Activated CD4-positive, alpha-beta T cell treated with anti-CD3 and anti-CD28 coated beads for 4 hours (primary cell): ENCODE measurements at places on chromosomes 1 and 21.

GRCh38 chr1:157286646-157287420 lies 148.6 kb upstream of the ETV3 start:
- DNase-seq = no peak

DNA sequence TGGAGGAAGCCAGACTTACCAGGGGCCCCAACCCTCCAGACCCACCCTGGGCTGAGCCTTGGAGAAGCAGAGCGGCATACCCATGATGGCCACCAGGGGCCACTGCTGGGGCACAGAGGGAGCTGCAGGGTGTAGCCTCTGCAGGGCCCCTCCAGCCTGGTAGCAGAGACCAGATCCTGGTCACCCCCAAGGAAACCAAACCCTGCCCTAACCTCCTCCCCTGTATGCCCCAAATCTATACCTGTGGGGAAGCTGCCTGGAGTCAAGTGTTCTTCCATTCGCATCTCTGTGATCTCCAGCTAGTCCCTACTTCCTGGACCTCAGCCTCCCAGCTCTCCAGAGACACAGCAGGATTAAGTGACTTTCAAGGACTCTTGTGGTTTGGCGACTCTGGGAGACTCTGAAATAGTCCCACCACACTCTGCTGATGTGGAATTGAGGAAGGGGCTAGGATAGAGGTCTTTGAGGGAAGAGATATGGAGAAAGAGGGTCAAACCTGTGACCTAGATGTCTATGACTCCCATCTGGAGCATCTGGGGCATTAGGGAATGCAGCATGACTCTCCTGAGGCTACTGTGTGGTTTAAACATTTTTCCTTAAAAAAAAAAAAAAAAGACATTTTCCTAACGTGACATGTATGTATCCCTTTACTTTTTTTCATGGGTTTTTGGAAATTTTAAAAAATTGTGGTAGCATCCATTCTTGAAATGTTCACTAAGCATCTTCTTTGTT lies 119.2 kb upstream of the IPO9 start:
- DNase-seq = peak; percentile 42

DNA sequence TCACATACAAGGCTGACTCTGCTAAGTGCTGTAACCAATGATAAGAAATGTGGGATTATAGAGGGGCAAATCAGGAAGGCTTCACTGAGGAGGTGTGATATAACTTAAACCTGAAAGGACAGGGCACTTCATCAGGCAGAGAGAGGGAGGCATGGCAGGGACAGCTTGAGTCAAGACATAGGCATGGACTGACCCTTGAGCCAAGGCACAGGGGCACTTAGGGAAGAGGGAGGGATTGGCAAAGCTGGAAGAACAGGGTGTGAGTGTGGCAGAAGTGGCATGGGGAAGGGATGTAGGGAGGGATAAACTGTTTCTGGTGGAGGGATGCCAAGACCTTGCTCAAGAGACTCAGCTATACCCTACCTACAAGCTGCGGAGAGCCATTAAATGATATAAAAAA lies 81.3 kb downstream of the PLXNA2 start:
- no peak for DNase-seq

GRCh38 chr1:70874818-70875217 lies 172.8 kb downstream of the PTGER3 start:
- no peak for DNase-seq

DNA sequence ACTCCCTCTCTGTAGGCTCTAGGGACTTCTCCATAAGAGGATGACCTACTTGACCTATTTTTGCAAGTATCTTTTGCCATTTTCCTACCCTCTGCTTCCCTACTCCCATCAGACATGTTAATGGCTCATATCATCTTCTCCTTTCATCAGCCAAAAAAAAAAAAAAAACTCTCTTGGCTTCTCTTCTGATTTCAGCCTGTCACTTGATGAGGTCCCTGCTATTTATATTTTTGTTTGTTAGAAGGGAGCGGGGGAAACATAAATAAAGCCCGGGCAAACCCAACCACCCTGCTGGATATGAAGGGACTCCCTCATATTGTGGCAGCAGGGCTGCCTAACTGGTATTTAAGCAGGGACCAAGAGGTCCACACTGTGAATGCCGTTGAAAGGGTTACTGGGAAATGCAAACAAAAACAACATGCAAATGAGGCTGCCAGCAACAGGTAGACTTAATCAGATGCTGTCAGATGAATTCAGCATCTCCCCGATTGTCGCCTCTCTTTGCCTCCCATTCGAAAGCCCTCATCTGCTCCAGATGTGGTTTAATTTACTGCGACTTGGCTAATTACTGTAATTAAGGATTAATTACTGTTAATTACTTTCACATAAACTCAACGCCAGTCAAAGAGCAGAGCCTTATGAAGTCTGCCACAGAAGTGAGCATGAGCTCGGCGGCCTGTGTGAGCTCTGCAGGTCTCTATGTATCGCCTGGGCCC lies 172.3 kb downstream of the PBX1 start:
- DNase-seq = no peak

DNA sequence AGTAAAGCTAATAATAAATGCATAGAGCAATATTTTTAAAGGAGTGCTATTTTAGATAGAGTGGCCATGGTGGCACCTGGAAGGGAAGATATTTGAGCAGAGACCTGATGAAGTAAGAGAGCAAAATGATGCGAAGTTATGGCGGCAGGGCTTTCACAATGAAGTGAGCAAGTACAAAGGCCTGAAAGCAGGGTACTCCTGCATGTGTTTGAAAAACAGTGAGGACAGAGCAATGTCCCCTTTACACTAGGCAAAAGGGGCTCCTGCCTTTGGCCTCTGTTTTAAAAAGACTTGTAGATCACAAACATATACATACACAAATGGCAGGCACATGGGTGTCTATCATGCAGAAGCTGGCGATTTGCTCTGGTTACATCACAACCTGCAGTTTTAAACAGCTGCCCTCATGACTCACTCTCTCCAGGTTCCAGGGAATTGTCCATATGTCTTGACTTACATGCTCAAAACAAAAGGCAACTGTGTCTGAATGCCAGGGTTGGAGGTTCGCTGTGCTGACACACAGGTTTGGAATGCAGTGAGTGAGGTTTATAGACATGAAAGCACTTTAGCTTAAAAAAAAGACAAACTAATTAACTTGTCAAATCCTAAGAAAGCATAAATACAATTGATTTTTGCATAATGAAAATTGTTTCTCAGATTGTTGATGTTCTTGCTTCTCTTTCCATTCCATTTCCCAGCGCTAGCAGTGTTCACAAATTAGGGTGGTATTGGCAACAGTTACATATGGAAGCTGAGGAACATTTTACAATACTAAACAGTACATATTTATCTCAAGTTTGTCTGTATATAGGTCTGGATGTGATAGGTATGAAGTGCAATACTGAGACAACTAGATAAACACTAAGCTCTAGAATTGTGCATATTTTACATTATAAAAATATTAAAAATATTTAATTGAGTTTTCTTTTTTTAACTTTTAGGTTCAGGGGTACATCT lies 313.9 kb downstream of the BARHL2 start:
- DNase-seq = no peak

GRCh38 chr1:109639063-109639840 lies 16.6 kb upstream of the GSTM4 start:
- no peak for DNase-seq

DNA sequence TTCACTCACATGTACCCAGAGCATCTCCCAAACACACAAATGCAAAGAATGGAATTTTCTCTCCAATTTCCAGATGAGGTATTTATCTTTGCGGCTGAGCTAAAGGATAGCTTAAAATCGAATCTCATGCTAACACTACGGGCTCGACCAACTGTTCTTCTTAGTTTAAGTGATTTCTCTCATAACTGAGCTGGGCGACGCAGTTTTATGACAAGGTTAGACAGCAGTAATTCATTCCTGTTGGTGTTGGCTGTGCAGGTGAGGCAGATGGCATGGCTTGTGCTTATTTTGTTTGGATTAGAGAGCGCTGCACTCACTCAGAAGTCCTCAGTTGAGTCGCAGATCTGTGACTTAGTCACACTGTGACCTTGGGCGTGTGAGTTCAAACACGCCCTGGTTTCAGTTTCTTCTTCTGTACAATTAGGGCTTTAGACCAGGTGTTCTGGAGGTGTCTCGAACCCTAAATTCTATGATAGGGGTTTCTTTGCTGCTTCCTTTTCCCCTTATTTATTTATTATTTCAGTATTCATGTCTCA lies 41.5 kb upstream of the MRPS6 start:
- DNase-seq = no peak

GRCh38 chr1:61504852-61505390 lies 220.0 kb downstream of the TM2D1 start:
- no peak for DNase-seq

DNA sequence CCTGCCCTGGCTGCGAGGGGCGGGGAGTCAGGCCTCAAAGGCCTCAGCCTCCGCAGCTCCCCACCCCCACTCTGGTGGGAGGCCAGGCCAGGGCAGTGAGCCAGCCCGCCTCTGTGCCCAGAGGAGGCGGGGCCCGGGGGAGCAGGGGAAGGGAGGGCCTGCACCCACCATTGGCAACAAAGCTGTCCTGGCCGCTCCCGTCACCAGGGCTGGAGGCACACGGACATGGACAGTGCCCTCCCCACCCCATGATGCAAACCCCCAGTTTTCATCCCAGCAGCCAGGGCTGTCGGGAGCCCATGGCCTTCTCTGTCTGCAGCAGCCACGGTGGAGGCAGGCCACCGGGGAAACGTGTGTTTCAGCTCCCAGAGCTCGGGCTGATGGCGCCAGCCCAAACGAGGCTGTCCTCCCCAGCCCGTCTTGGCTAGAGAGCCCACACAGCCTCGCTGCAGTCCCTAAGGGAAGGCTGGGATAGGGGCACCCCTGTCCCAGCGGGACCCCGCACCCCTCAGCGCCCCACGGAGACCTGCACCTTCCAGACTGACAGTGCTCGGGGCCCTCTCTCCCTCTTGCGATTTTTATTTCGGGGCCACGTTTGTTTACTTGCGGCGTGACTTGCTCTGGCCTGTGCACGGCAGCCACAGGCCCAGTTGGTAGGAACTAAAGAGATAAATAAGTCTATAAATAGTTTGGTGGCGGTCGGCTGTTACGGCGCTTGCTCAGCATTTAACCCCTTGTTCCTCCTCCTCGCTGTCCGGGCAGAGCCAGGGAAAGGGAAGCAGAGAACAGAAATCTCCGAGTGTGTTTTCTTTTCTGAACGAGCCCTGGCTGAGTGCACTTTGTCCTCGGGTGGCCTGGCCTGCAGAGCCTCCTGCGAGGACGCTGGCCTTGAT lies 101.8 kb downstream of the PRDM16 start:
- DNase-seq = no peak

GRCh38 chr1:923131-923990 lies at the start of gene SAMD11:
SAMD11 (plus strand) TSS chr1:923923; CDS start chr1:924432, 509 bp downstream.
- peak; percentile 59 for DNase-seq

- DNase-seq = no peak
Observed at GRCh38 chr1:193569096-193569982, 382.9 kb upstream of the B3GALT2 start.

DNA sequence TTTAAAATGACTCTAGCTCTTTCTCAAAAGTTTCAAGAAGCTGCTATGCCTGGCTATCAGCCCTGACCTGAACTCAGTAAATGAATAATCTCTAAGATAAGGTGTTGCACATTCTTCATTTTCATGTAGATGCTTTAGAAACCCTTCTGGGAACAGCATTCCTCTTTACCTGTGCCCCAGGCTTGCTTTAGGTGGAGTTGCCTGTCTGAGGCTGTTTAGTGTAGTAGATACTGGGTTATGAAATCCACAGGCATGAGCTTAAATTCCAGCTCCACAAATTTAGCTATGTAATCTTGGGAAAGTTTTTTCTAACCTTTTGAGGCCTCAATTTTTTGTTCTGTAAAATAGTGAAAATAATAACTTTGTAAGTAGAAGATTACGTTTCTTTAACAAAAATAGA lies 41.6 kb downstream of the ATP6V1G3 start:
- no peak for DNase-seq

DNA sequence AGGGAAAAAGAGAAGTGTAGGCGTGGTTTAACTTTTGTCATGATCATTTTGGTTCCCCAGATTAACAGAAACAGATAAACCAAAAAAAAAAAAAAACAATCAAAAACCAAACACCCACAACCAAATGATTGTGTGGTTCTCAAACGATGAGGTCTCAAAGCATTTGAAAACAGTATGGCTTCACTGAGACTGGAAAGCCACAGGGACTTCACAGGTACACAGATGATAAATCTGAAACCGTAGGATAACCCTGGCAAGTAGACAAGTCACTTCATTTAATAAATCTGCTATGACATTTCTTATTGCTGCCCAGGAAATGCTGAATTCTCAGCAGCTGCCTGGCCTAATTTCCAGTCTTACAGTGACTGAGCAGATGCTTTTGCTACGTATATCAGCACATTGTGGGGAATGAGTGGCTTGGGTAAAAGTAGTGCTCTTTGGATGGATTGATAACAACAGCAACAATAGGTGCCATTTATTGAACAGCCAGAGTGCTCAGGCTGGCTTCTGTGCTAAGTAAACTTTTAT lies 6.1 kb downstream of the ST6GALNAC3 start:
- no peak for DNase-seq

GRCh38 chr1:233327651-233328141 lies at the start of gene MAP3K21:
MAP3K21 (plus strand) TSS chr1:233327724; CDS start chr1:233328029, 305 bp downstream.
- DNase-seq = no peak

DNA sequence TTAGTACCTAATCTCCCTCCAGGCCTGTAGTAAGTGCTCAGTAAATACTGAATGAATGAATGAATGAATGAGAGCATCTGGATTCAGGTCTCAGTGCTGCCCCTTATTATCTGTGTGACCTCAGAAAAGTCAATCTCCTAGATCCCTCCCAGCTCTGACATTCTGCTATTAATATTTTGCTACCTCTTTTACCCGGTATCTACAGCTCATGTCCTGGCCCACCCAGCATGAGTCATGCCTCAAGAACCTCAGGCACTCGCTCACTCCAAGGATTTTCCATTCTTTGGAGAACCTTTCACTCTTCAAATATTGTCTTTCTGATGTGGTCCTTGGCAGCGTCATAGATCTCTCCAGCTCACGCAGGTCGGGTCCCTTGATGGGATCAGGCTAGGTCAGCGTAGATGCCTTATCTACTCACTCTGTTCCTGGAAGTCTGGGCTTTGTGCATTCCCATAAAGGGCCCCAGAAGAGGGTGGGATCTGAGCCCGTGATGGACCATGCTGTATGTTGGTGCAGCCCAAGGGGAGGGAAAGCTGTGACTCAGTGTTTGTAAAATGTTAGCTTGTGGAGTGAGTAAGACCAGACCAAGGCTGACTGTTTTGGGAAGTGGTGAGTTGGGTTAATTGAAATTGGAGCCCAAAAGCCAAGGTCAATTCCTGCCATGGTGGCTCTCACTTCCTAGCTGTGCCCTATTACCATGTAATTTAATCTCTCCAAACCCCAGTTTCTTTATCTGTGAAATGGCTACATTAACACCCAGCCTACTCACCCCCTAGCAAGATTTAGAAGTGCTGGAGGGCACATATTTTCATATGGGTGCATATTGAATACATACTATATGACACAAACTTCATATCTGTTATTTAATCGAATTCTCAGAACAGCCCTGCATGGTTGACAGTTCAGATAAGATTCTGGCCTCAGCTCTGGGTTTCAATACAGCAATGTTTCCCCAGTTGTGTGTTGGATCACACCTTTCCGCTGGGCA lies 214.1 kb upstream of the USP24 start:
- DNase-seq = no peak

- DNase-seq = no peak
Observed at GRCh38 chr1:241579434-241579833, 47.3 kb downstream of the KMO start.
